ENCODE measurements at places on chromosomes 13 and 19. TPM values are rescaled to one million over a fixed set of nuclear protein-coding genes. Genes with fewer than 3 reads are reported as not detected.

GRCh38 chr19:14107581-14108461 is 9.7 kb downstream of the PRKACA start:
- no peak for DNase-seq

DNA sequence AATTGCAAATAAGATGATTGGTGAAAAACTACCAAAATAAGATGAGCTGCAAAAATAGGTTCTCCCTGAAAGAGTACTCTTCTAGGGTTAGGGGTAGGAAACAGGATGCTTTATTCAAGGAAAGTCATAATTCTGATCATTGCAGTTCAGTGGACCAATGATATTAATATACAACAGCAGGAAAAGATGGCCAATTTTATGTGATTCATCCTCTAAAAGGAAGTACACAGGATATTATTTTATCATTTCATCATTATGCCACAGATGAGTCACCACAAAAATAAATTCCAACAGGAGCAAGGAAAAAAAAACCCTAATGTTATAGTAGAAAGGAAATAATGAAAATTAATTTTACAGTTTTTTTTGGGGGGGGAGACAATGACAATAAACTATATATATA is 205.0 kb downstream of the NALCN start:
- no peak for DNase-seq

GRCh38 chr13:99968521-99969452 is 2.8 kb downstream of the ZIC5 start:
- DNase-seq = peak; percentile 58

DNA sequence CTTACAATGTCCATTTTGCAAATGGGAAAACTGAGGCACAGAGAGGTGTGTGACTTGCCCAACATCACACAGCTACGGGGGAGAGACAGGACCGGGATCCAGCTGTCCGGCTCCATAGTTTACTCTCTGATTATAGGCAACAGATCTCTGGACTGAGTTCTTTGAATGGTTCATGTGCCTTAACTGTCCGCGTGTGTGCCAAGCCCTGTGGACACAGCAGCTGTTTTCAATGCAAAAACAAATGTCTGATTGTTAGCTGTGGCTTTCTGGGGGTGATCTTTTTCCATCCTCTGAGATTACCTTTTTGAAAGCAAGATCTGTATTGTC is 94.1 kb downstream of the KL start:
- DNase-seq = no peak

GRCh38 chr13:86080340-86080995 is 281.2 kb upstream of the SLITRK6 start:
- no peak for DNase-seq

DNA sequence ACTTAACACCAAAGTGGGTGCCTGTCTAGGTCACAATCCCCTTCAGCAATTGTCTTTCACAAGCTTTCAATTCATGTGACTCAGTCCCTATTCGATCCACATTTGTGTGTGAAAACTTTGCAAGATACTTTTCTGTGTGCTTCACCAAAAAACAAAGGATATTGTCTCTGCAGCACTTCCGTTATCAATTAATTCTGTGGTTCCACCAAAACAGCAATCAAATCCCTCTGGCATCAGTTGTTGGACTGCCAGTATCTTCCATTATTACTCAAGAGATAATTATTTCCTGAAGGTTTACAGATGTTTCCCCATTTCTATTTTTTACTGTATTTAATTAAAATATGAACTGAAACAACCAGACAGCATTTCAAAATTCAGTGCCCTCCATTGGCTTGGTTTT is 481.4 kb downstream of the SUCLA2 start:
- DNase-seq = no peak

- DNase-seq = no peak
These were observed 16.8 kb upstream of the CPB2 start for GRCh38 chr13:46121597-46122163.

DNA sequence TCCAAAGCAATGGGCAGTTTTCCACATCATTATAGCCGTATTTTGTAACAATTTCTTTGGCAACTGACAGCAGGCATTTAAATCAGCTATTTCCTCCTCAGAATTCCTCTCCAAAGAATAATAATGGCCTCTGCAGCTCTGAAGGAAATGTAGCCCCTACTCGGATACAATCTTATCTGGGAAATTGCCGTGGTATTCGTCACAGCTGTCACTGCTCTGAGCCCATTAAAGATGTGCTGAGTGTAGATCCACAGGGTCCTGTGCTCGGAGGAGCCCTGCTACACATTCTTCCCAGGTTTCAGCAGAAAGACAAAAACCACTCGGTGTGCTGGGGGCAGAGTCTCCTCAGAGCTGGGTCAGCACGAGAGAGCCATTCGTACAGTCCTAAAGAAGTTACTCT is 33.1 kb downstream of the MZT1 start:
- no peak for DNase-seq

- DNase-seq = no peak
These were observed 104.1 kb upstream of the SCEL start for GRCh38 chr13:77431449-77431848.

TTC9B gene
- total RNA-seq = 0.69 TPM

IGFLR1 gene
- total RNA-seq = 5.4 TPM

RNF126 gene
- total RNA-seq = 74.7 TPM

- no peak for DNase-seq
These were observed 598.6 kb downstream of the EFNB2 start for GRCh38 chr13:105936816-105937215.

- peak; percentile 55 for DNase-seq
These were observed 5.8 kb upstream of the DNM2 start for GRCh38 chr19:10712045-10712444.

GRCh38 chr13:97743938-97744337 is 209.5 kb upstream of the IPO5 start:
- no peak for DNase-seq

LILRB2 gene
- 1.3 TPM for total RNA-seq

GRCh38 chr19:18736415-18737336 is 53.2 kb downstream of the CRTC1 start:
- peak; percentile 62 for DNase-seq

DNA sequence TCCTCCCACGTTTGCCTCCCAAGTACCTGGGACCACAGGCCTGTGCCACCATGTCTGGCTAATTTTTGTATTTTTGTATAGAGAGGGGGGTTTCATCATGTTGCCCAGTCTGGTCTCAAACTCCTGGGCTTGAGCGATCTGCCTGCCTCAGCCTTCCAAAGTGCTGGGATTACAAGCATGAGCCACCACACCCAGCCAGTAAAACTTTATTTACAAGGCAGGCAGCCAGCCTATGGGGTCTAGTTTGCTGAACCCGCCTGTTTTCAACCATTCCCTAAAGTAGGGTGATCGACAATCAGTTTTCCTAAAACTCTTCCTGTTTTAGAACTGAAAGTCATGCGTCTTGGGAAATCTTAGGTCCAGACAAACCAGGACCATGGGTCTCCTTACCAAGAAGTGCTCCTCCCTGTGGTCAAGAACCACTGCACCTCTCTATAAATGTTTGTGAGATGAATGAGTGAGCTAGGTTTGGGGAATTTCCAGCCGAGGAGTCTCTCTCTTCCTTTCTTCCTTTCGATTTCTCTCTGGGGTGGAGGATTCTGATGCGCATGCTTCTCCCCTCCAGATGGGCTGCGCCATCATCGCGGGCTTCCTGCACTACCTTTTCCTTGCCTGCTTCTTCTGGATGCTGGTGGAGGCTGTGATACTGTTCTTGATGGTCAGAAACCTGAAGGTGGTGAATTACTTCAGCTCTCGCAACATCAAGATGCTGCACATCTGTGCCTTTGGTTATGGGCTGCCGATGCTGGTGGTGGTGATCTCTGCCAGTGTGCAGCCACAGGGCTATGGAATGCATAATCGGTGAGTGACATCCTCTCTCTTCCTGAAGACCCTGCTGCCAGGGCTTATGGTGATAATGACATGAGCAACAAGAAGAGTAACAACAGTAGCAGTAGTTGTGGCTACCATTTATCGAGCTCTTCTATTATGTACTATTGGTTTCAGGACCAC is 38.7 kb downstream of the ADGRE1 start:
- no peak for DNase-seq

- DNase-seq = no peak
These were observed 1.7 kb downstream of the COMP start for GRCh38 chr19:18789422-18789869.

VN1R4 gene
- total RNA-seq = not detected

CATSPERD gene
- total RNA-seq = not detected

DNA sequence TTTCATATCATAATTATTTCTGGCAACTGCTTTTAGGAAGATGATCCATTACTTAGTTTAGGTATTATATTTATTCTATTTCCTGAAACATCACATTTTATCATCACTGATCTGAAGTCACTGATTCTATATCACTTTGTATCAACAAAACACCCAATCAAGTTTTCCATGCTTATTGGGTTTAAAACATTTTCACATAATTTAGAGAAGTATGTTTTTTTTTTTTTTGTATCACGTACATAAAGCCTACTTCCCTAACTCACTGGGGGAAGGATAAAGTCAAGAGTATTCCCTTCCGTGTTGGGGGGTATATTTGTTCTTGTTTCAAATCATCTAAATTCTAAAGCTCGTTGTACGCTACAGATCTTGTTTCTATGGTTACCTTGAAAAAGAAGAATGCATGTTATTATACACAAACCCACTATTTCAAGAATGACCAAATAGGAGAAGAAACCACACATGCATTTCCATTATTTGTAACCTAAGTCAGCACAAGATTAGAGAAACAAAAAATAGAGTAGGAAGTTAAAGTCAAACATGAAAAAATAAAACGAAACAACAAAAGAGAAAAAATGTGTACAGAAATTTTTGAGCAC is 637.2 kb upstream of the MIR17HG start:
- no peak for DNase-seq

GRCh38 chr13:44649104-44649428 is 72.9 kb upstream of the TSC22D1 start:
- DNase-seq = no peak

DNA sequence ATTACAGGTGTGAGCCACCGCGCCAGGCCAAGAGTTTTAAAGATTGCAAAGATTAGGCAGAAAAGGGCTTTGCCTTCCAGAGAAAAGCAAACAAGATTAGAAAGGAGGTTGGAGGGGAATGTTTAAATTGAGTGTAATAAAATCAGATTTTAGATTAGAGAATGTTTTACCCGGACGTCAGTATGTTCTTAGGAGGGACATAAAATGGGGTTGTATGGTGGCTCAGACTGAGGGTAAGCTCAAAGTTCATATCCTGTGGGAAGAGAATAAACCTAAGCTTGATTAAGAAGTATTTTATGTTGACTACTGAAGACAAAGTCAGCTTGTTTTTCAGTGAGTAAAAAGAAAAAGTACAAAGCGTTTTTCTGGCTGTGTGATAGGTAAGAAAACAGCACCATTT is 34.1 kb upstream of the ZNF681 start:
- no peak for DNase-seq

DNA sequence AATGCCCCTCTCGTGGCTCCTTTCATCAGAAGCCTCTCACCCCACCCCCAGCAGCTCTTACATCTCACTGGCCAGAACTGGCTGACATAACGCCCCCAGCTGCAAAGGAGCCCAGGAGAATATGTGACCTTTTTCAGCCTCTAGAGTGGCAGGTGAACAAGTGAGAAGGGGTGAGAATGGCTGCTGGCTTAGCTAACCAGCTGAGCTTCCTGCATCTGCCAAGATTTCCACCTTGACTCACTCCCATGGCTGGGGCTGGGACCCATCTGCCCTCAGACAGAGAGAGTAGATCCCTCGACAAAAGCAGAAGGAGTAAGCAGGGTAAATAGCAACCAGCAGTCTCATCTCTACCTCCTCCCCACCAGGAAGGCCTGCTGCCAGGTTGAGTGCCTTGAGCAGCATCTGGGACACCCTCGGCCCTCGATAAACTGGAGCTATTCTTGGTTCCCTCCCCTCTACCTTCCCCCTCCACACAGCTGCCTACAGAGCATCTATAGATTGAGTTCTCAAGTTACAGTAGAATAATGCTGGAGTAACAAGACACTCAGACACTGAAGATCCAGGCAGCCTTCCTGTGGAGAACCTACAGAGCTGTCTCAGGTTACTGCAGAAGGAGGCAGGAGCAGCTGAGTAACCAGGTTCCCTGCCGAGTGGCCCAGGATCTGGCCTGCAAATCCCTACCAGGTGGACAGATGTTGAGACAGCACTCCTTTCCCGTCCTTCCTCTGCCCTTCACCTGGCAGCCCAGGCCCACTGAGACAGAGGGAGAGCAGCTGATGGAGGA is 15.5 kb downstream of the KASH5 start:
- no peak for DNase-seq

DNA sequence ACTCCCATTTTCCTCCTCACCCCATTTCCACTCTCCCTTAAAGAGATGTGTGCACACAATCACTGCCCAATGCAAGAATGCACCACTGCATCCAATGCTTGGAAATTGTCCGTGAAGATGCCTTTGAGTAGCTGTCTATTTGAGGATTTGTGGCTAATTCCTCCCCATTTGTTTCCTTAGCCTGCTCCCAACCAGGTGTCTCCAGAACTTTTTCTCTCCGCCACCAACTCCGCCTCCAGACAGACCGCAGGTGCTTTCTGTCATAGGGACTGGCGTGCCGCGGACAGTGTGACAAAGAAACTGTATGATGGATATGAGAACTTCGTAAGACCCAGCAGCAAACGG is 461 bp upstream of the TM9SF2 start:
- no peak for DNase-seq

DNA sequence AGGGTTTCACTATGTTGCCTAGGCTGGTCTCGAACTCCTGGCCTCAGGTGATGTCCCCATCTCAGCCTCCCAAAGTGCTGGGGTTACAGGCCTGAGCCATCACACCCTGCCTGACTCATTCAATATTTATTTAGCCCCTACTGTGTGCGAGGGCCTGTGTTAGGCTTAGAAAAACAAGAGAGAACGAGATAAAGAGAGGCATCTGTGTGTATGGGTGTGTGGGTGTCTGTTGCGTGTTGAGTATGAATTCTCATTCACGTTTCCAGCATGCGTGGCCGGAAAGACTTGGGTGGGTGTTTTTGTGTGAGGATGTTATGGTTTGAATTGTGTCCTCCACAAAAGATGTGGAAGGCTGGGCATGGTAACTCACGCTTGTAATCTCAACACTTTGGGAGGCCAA is 9.5 kb downstream of the GADD45B start:
- no peak for DNase-seq

PSG6 gene
- total RNA-seq = not detected

MTIF3 gene
- 65.1 TPM for total RNA-seq

DNA sequence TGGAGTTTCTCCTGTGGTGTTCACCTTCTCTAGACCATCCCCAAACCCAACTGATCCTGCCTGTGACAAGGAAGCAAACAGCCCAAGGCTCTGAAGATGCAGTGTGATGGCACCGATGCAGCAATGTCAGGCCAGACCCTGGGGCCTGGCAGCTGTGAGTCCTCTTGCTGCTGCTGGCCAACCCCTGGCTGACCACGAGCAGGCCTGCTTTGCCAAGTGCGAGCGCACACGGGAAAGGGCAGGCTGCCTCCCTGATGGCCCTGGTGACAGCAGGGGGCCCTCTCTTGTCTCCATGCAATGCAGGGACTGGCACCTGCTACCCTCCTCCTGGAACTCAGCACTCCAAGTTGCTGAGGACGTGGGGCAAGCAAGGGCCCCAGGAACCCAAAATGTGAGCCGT is 5.4 kb upstream of the VSTM2B start:
- no peak for DNase-seq

PROZ gene
- total RNA-seq = not detected

DNA sequence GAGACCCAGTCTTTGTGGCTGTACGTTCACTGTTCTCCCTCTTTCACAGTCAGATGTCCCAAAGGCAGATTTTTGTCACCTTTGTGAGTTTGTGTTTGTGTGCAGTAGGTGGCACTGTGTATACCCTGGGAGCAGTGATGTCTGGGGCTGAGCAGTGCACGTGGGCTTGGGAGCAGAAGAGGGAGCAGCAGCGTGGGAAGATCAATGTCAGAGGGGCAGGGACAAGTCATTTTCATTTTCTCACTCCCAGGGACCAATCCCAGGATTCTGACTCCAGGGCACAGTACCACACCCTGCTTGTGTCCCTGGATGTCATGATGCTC is 2.0 kb upstream of the PSG6 start:
- DNase-seq = no peak
